T-cell (primary cell): ENCODE measurements at places on chromosomes 12 and 14. TPM values are rescaled to one million over a fixed set of nuclear protein-coding genes. Genes with fewer than 3 reads are reported as not detected.

DNA sequence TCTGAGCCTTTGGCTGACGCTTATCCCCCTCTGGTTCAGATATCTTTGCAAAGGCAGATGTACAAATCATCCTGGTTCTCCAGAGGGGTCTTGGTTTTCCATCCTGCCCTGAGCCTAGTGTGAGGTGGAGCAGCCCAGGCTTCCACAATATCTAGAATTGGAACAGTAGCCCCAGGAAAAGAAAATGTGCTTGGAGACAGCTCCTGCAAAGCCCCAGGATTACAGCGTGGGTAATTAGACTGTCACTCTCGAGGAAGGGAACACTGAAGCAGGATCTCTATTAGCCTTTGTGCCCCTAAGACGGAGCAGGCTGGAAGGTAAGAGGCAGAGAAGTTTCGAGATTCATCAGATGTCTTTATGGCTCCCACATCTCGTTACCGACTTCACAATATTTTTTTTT, 59.4 kb downstream of the TMEM132C start:
- no peak for DNase-seq

GRCh38 chr12:132282950-132283771, 46.2 kb downstream of the GALNT9 start:
- DNase-seq = no peak

- DNase-seq = no peak
Observed at GRCh38 chr12:39878753-39879152, 227.1 kb downstream of the SLC2A13 start.

- no peak for DNase-seq
Observed at GRCh38 chr14:71465316-71465715, 466.9 kb upstream of the RGS6 start.

DNA sequence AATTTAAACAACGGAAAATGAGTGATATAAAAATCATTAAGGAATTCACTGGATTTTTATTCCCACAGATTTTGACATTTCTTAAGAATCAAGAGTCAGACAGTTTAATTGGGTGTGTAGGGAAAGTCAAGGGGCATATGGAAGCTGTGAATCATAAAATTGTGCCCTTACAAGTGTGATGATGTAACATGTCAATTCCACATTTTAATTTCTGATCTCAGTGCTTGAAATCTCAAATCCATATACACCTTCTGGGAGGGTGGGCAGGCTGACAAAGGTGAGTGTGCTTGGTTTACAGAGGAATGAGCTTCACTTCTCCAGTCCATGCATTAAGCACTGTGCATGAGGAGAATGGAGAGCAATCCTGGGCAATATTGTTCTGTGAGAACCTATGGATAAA, 1.0 kb upstream of the KRT6A start:
- DNase-seq = no peak

- no peak for DNase-seq
Observed at GRCh38 chr14:85917716-85918115, 387.8 kb downstream of the FLRT2 start.

GRCh38 chr12:112418273-112418607, 507 bp upstream of the PTPN11 start:
- no peak for DNase-seq

DNA sequence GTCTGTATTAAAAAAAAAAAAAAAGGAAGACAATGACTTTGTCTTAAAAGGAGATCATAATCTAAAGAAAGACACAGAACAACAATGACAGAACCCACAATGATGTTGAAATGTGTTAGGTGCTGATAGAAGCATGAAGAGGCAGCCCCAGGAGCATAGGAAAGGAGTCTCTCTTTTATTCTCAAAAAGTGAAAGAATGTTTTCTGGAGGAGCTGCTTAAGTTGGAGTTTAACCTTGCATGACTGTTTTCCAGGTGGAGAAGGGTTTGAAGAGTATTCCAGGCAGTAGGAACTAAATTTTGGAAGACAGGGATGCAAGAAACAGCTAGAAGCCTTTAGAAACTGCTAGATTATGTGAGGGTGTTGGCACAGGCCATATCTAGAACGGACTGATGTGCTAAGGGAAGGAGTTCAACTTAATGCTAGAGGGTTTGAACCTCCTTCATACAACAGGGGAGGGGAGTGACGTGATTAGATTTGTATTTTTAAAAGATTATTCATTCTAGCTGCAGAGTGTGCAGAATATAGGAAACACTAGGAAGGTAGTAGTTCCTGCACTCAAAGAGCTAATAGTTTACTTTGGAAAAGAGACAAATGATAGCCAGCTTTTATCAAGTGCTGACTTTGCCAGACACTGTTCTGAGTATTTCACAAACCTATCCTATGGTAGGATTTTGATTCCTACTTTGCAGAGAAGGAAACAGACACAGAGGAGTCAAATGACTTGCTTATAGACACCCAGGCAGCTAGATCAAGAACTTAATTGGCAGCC, 4.6 kb upstream of the RPL6 start:
- no peak for DNase-seq

DNA sequence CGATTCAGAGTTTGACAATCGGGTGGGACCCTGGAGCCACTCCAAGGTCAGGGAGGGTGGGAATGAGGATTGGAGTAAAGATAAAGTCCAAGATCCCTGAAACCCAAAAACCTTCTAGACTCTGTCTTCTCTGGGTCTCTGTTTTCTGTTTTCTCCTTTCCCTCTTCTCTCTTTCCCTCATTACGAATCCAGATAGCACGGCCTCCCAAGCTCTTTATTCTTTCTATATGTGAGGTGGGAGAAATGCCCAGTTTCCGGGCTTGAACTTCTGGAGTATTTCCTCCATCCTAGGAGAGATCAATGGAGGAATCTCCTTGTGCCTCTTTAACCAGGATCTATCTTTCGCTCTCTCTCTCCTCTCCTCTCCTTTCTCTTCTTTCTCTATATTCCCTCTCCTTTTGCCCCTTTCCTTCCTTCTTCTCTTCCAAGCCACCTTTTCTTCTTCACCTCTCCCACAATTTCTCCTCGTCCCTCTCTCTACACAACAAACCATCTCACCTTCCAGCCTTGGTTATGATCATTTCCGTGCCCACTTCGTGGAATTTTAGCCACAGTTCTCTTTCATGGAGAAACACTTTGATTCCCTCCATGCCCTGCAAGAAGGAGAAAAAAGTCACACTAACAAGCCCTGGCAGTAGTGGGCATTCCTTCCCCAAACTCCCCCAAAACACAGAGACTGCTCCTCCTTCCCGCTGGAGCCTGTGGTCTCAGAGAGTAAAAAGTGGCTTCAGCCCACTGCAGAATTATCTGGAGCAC, 4.4 kb downstream of the TBX5 start:
- no peak for DNase-seq

- no peak for DNase-seq
Observed at GRCh38 chr12:915090-915489, 34.4 kb downstream of the RAD52 start.

- DNase-seq = no peak
Observed at GRCh38 chr12:108633081-108633533, 587 bp downstream of the SELPLG start.

DNA sequence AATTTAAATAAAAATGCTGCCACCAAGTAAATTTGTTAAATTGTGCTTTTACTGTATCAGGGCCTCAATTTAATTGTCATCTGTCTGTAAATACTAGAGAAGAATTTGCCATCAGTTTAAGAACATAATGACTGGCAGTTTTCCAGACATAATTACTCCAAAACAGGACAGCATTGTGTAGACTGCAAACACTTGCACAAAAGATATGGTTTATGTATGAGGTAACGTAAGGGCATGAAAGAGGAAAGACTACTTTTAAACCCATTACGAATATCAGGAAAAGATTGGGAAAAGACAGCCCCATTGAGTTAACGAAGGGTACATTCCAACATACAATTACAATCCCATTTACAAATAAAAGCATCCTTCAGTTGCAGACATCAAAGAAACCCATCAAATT, 59.8 kb upstream of the KRR1 start:
- no peak for DNase-seq

Gene RND1
- 4.2 TPM for total RNA-seq

Gene KRT73
- total RNA-seq = 21.9 TPM

Gene TAS2R30
- total RNA-seq = 8.4 TPM
